ENCODE measurements at places on chromosomes 2 and 18.

GRCh38 chr18:79251021-79251420 lies 144.7 kb upstream of the NFATC1 start:
- H3K4me1 ChIP-seq: peaks cover 24% of the 10 kb centered on the region
- peaks cover 2% of the 10 kb centered on the region for H3K36me3 ChIP-seq
- no peak overlapping the region for H3K27ac ChIP-seq
- no peak overlapping the region for H3K4me3 ChIP-seq
- DNase-seq: no peak
- no peaks in the 10 kb centered on the region for H3K27me3 ChIP-seq

GRCh38 chr2:43408407-43409160 lies 182.2 kb upstream of the ZFP36L2 start:
- no peaks in the 10 kb centered on the region for H3K36me3 ChIP-seq
- H3K27ac ChIP-seq: no peak overlapping the region
- DNase-seq: no peak
- peaks cover 15% of the 10 kb centered on the region for H3K4me1 ChIP-seq

DNA sequence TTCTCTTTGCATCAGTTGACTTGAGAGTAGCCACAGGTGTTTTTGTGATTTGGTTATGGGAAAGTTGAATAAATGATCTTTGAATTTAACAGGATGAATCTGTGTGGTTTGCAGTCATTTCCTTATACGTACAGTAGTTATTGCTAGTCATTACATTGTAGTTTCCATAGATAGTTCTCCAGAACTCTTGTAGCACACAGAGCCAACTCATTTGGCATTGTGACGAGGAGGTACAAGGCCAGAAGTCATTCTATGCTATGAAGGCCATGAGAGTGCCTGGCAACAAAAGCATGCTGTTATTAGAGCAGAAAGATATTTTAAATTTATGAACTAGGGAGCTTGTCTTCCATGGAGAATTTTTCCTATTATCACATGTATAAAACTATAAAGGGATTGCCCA lies 973.0 kb upstream of the CHAC2 start:
- DNase-seq: no peak
- H3K36me3 ChIP-seq: no peaks in the 10 kb centered on the region
- no peak overlapping the region for H3K4me3 ChIP-seq

DNA sequence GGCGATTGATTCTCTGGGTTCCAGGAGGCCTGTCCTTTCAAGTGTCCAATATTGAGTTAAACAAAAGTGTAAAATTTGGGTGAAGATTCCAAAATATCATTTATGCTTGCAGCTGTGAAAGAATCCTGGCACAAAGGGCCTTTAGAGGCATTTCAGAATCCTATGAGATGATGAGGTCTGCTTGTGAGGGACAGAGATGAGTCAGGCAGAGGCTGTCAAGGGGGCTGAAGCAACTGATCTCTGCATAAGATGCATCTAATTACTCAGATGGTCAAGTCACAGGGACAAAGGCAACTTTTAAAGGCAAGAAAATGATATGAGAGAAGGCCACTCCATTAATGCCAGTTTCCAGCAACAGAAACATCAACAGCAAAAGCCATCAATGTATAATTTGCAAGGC lies 78.8 kb downstream of the FHOD3 start:
- no peak overlapping the region for H3K4me3 ChIP-seq
- peaks cover 59% of the 10 kb centered on the region for H3K27me3 ChIP-seq
- H3K4me1 ChIP-seq: no peaks in the 10 kb centered on the region
- no peak for DNase-seq

GRCh38 chr2:41998186-41999127 lies 49.4 kb upstream of the PKDCC start:
- H3K4me1 ChIP-seq: no peaks in the 10 kb centered on the region
- H3K27me3 ChIP-seq: peaks cover 3% of the 10 kb centered on the region
- no peak overlapping the region for H3K4me3 ChIP-seq
- no peaks in the 10 kb centered on the region for H3K36me3 ChIP-seq
- H3K27ac ChIP-seq: no peak overlapping the region
- DNase-seq: no peak

DNA sequence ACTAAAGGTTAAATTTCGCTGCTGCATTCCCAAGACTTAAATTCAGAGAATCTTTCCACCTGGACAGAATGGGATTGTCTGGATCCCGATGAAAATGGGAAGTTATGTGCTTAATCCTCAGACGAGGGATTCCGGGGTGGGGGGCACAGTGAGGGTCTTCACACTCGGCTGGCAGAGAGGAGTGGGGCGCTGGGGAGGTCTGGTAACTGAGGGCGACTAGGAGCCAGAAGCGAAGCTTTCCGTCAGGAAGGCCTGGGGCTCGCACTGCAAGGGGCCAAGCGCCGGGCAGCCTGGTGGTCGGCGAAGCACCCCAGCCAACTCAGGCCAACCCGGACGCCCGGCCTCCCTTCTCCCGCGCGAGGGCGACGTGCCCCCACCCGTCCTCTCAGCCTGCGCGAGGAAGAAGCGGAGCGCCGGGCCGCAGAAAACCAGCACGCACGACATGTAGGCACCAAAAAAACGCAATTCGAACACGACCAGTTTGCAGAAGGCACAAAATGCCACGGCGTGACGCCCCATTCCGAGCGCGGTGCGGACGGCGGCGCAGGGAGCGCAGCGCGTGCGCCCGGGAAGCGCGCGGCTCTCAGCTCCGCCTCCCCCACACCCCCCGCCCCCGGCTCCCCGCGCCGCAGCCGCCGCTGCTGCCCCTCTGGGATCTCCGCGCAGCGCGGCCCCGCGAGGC lies 188.1 kb downstream of the ZEB2 start:
- H3K27ac ChIP-seq: peak overlapping the region; percentile 96
- H3K4me1 ChIP-seq: peaks cover 55% of the 10 kb centered on the region
- peaks cover 6% of the 10 kb centered on the region for H3K27me3 ChIP-seq
- peaks cover 11% of the 10 kb centered on the region for H3K36me3 ChIP-seq
- H3K4me3 ChIP-seq: peak overlapping the region; percentile 93

DNA sequence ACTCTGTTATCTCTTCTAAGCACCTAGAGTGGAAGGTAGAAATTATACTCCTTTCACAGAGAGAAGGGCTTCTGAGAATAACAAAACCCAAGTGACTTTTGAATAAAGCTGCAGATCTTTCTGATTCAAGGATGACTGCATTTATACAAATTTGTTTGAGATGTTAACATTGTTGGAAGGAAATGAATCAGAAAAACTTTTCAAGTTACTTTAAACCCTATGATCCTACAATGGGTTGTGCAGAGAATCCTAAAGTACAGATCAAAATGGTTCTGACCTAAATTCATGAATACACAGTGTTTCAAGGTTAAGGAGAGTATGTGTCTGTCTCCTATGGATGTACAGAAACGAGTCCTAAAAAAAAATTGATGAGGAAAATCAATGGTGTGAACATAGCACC lies 1.8 kb downstream of the RFTN2 start:
- H3K27ac ChIP-seq: no peak overlapping the region
- H3K4me1 ChIP-seq: no peaks in the 10 kb centered on the region
- H3K4me3 ChIP-seq: no peak overlapping the region
- peaks cover 16% of the 10 kb centered on the region for H3K27me3 ChIP-seq
- H3K36me3 ChIP-seq: no peaks in the 10 kb centered on the region
- DNase-seq: no peak

DNA sequence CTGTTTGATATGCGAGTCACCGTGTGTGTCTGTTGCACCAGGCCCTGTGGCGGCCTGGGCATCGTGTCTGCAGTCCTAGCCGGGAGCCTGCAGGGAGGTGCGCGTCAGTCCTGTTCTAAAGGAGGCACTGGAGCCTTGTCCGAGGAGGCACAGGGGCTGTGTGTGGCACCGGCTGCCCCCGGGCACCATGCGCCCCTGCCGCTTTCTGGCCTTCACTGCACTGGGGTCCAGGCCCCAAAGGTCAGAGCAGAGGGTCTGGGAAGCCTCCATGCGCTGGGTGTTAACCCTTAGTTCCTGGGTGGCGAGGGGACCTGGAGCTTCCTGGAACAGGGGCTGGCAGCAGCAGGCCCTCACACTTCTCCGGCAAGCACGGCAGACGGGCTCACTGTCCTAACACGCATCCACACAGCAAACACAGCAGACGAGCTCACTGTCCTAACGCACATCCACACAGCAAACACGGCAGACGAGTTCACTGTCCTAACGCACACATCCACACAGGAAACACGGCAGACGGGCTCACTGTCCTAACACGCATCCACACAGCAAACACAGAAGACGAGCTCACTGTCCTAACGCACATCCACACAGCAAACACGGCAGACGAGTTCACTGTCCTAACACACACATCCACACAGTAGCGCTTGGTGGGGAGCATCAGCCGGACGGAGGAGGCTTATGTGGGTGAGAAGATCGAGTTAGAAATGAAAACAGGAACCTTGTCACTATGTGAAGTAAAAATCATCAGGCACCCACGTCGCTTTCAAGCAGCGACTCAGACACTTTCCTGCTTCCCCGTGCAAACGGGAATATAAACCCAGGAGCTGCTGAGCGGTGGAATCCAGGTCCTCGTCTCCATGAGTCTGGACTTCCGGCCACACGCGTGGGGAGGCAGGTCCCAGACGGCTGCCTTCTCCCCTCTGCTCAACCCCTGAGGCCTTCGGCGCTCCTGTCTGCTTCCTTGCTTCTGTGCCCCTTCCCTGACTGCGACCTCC lies 65.3 kb downstream of the TPO start:
- no peak for DNase-seq
- no peaks in the 10 kb centered on the region for H3K27me3 ChIP-seq
- H3K36me3 ChIP-seq: no peaks in the 10 kb centered on the region
- H3K27ac ChIP-seq: no peak overlapping the region
- no peaks in the 10 kb centered on the region for H3K4me1 ChIP-seq

DNA sequence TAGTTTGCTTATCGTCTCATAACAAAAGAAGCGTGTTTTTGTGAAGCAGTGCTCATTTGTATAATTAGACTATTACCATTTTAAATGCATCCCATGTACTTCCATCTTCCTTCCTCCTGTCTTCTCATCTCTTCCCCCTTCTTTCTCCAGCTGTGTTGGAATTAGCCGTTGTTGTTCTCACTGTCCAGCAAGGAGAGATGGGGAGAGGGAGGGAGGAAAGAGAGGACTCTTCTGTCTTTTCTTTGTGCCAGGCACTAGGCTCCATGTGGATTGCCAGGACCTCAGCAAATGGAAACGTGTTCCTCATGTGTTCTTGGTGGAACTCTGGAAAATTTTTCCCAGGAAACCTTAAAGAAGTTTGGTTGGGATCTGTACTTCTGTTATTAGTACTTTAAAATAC lies 131.7 kb downstream of the PHLPP1 start:
- H3K4me3 ChIP-seq: no peak overlapping the region
- H3K36me3 ChIP-seq: peaks cover 3% of the 10 kb centered on the region
- no peak for DNase-seq

DNA sequence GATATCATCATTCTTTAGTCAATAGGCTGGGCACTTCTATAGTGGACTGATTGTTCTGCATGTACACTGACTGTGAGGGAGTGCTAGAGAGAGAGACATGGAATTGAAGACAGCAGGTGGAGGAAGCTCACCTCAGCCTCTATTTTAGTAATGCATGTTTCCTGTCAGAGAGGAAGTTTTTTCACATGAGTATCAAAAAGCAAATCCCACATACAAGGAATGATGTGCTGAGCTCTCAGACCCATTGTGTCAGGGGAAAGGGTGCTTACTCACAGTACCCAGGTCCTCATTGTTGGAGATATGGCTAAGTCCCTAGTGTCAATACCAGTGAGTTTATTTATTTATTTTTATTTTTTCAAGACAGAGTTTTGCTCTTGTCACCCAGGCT lies 9.9 kb upstream of the CDK15 start:
- no peak overlapping the region for H3K4me3 ChIP-seq
- H3K27ac ChIP-seq: no peak overlapping the region
- no peak for DNase-seq
- H3K27me3 ChIP-seq: peaks cover 14% of the 10 kb centered on the region
- no peaks in the 10 kb centered on the region for H3K36me3 ChIP-seq

GRCh38 chr2:71600555-71600954 lies 147.2 kb downstream of the DYSF start:
- no peak overlapping the region for H3K27ac ChIP-seq
- peaks cover 34% of the 10 kb centered on the region for H3K27me3 ChIP-seq
- H3K4me1 ChIP-seq: peaks cover 12% of the 10 kb centered on the region
- H3K36me3 ChIP-seq: no peaks in the 10 kb centered on the region
- no peak for DNase-seq

- peaks cover 2% of the 10 kb centered on the region for H3K36me3 ChIP-seq
- DNase-seq: no peak
- H3K4me3 ChIP-seq: no peak overlapping the region
- no peak overlapping the region for H3K27ac ChIP-seq
- H3K4me1 ChIP-seq: peaks cover 13% of the 10 kb centered on the region
- no peaks in the 10 kb centered on the region for H3K27me3 ChIP-seq
Observed at GRCh38 chr2:127454595-127455565, 36.7 kb downstream of the PROC start.

DNA sequence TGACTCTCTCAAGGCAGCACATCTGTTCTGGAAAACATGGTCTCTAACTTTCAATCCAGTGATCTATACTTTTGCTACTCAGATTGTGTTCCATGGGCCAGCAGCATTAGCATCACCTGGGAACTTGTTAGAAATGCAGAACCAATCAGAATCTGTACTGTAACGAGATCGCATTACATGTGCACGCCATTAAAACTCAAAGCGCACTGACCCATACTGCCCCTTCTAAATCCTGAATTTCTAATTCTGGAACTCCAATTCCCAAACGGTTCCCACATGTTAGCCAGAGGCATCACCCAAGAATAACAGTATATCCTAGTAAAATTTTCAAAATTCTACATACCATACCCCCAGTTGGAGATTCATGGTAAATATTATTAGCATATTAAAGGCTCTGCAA lies 10.5 kb upstream of the DCTN1 start:
- DNase-seq: no peak
- no peaks in the 10 kb centered on the region for H3K36me3 ChIP-seq
- peak overlapping the region; percentile 91 for H3K4me3 ChIP-seq
- no peaks in the 10 kb centered on the region for H3K27me3 ChIP-seq
- H3K27ac ChIP-seq: no peak overlapping the region
- H3K4me1 ChIP-seq: no peaks in the 10 kb centered on the region

GRCh38 chr18:61582202-61582710 lies 249.0 kb downstream of the CDH20 start:
- no peaks in the 10 kb centered on the region for H3K36me3 ChIP-seq
- H3K4me1 ChIP-seq: peaks cover 10% of the 10 kb centered on the region
- peaks cover 58% of the 10 kb centered on the region for H3K27me3 ChIP-seq
- peak overlapping the region; percentile 32 for H3K4me3 ChIP-seq

DNA sequence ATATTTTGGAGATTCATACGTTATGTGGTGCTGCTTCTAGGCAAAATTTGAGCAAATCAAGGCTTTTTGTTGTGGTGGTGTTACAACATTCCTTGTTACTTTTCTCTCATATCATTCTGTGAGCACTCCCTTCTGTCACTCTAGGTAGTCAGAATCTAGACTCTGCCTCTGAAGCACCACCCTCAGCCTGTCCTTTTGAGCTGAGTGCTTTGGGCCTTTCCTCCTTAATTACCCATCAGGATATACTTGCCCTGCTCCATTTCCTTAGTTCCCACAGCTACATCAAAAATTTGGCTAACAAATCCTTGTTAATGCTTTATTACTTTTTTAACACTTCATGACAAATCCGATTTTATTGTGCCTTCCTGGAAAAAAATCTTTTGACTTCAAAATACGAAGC lies 289.6 kb downstream of the CALCRL start:
- no peaks in the 10 kb centered on the region for H3K27me3 ChIP-seq
- no peak overlapping the region for H3K4me3 ChIP-seq
- no peaks in the 10 kb centered on the region for H3K36me3 ChIP-seq
- DNase-seq: no peak
- no peak overlapping the region for H3K27ac ChIP-seq
- H3K4me1 ChIP-seq: no peaks in the 10 kb centered on the region

- no peak overlapping the region for H3K27ac ChIP-seq
- H3K36me3 ChIP-seq: peaks cover 7% of the 10 kb centered on the region
- peaks cover 11% of the 10 kb centered on the region for H3K4me1 ChIP-seq
Observed at GRCh38 chr2:61117534-61117933, 44.5 kb upstream of the C2orf74 start.
